ENCODE measurements at places on chromosomes 2 and 18.

GRCh38 chr2:168293766-168294165 is 46.4 kb upstream of the STK39 start:
- DNase-seq = no peak

- DNase-seq = no peak
These were observed 33.5 kb downstream of the SUMO1 start for GRCh38 chr2:202204855-202205254.

DNA sequence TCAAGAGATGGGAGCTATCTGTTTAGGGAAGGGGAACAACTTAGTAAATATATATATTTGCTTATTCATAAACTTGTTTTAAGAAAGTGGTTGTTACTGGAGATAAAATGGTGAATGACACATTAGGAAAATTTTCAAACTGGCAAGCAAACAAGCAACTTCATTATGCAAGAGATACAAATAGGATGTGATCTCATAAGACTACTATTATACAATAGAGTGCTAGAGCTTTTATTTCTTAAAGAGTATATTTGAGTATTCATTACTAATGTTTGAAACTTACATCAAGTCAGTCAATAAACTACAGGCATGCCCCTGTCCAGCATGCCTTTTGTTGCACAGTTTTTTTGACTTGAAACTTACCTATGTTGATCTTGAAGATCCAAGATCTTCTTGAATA is 355.2 kb upstream of the KCNJ3 start:
- no peak for DNase-seq

DNA sequence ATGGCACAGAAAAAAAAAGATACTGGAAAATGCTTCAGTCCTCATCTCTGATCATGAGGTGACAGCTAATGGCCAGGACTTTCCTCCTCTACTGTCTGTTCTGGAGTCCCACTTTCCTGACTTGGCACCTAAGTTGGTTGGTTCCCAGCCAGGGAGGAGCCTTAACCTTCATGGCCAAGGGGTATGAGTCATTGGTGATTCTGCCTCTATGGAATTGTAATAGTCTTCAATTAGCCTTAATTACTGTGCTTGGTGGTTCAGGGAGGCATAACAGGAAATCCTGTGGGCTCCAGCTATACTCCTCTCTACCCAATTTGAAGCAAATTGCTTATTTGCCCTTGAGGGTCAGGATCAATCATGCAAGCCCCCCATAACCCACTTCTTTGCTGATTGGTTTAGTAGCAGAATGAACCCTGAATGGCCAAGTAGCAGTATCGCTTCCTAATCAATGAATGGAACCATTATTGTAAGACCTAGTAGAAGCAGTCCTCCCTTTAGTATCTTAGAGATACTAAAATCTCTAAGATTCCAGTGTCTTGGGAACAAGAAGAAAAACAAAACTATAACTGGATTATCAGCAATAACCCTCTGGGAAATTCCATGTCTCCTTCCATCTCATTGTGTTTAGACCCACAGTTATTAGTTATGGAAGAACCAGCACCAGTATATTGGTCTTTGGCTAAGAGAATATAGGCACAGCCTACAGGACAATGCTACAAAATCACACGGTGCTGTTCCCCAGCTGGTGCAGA is 109.0 kb downstream of the COL6A3 start:
- DNase-seq = no peak

- DNase-seq = no peak
These were observed 80.0 kb upstream of the PXDN start for GRCh38 chr2:1824202-1824905.
